ENCODE measurements at places on chromosomes 5 and 9.

DNA sequence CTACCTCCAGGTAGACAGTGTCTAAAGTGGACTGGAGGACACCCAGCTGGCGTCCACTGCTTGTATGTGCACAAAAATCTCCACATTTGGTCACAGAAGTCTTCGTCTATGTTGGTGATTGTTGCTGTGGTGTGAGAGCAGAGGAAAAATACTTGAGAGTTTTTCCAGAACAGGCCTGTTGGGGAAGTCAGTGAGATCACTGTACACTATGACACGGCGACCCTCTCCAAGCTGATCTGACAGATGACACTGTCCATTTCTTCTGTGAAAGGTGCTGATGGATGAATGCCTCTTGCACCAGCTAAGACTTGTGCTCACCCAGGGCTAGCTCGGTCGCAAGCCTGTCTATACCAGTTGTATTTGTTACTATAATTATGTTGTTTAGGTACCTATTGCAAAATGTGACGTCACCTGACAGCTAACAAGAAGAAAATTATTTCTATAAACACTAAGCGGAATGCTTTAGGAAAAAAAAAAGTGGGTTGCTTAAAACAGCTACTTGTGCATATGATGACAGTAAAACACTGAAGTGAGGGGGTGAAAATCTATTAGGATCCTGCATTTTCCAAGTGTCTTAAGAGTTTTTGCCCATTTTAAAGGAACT, 142.3 kb downstream of the ROR2 start:
- DNase-seq = no peak

DNA sequence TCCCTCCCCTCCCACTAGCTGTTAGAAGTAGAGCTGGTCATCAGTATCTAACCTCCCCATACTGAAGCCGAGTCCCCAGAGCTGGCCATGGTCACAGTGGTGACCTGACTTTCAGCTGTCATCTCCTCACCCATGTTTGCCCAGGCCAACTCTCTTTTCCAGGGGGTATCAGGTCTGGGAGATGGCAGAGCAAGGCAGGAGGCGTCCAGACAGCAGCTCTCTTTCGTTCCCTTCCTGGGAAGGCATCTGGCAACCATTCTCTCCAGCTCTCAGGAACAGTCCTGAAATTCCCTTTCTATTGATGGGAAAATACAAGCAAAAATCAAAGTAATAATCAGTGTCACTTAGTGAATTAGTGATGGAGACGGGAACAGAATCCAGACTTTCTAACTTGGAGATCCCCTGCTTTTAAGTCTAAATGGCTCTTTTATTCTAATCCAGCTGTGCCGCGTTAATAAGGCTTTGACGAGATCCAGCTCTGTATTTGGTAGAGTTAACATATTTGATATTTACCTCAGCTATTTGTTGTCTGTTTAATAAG, 21.3 kb upstream of the AOPEP start:
- DNase-seq = peak; percentile 22

DNA sequence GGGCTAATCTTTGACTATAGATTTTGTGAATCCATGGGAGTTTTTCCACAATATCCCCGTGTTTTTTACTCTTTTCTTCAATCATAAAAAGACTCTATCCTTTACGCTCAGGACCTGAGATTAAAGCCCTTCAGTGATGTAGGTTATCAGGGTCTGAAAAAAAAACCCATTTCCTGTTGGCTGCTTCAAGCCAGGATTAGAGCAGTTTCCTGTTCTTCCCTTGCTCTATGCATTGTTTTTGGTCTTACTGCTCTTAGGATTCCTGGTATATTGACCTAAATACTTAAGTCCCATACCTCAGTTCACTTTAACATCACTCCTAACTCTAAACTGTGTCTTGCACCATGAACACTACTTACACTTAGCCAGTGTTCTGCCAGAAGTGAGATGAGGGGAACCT, 319.3 kb upstream of the CHD1 start:
- no peak for DNase-seq

- DNase-seq = no peak
These were observed 149.0 kb downstream of the CD180 start for GRCh38 chr5:67047616-67048015.

GRCh38 chr9:94870793-94871558, 144.5 kb downstream of the AOPEP start:
- no peak for DNase-seq

DNA sequence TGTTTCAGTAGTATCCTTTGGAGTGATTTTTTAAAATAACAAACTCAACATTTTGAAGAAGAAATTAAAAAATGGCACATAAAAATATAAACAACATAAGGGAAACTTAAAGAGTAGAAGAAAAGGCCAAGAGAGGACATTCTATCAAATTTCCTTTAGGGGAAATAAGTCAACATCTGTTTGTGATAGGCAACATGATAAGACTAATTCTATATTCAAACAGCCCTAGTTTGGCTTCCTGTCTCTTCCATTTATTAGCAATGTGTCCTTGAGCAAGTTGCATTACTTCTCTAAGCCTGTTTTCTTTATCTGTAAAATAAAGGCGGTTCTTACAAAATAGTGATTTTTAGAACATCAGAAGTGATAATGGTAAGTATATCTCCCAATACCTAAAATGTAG, 24.7 kb downstream of the TYRP1 start:
- DNase-seq = no peak

DNA sequence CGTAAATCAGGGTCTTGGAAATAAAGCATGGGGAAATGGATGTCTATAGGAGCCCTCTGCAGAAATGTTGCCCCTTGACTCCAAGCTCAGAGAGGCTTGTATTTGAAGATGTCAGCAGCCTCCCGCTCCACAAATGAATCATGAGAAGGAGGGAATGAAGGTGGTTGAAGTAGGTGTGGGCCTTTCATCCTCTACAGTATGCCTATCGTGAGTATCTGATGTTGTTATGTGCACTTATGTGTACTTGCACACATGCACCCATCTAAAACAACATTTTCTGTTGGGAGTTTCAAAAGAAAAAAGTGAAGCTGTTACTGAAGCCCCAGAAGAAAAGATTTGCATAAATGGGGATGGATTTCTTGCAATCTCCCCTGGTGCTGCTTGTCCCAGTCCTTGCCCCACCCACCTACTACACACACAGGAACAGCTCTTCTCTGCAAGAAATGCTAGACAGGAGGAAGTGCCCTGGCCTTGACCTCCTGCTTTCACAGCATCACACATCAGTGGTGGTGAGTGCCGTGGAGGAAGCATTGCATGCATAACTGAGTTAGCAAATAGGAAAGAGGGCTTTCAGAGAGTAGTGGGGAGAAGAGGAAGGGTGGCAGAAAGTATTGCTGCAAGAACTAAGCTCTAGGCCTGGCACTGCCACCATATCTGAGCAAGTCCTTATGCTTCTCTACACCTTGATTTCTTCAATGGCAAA, 156.1 kb downstream of the SNX18 start:
- no peak for DNase-seq

- DNase-seq = no peak
These were observed 548.0 kb downstream of the CSNK1G3 start for GRCh38 chr5:124060011-124060410.

DNA sequence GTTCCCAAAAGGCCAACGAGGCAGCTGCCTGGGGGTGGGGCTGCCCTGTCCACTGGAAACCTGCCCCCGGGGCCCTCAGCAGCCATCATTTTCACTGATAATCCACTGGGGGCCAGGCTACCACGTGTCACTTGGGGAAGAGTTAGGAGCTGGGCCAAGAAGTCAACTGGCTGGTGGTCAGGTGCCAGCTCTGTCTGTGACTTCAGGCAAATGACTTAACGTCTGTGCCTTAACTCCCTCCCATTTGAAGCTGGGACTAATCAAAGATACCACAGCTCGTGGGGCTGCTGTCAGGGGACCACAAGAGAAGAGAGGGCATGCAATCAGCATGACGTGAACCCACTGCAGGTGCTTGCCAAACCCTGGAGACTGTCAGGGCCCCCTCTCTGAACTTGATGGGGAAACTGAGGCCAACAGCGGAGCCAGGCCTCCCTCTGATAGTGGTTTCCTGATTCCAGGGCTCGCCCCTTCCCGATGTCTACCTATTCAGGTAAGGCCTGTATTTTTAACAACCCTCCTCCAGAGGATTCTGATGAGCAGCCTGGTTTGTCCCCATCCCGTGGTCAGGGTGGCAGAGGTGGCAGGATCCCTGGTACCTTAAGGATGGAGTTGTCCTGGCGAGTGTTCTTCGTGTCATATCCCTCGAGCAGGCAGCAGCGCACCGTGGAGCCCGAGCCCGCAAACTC, 12.3 kb upstream of the DPM2 start:
- no peak for DNase-seq

DNA sequence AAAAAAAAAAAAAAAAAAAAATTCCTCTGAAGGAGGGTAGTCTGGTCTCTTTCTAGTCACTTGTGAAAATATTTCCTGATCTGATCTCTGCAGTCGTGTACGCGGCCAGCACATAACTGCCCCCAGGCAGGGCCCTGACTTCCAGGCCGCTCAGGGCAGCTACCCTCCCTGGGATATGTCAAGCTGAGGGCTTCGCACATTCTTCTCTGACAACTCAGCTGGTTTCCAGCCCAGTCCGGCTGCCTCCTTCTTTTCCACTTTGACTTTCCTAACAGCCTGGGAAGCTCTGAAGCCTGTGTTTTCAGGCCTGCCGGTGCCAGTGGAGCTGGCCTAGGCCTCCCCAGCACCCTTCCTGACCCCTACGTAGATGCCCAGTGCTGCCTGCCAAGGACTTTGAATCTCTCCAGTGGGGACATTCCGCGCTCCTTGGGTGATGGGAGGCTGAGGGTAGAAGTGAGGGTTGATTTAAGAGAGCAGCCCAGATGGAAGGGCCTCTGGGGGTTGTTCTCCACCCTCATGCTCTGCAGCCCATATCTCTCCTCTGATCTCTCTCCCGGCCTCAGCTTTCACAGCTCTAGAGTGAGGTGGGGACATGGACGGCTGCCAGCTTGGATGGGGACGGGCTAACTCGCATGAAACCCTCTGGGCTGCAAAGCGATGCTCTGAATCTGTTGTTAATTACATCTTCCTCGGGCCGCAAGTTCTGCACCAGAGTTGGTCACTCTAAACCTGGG, 20.7 kb downstream of the COL5A1 start:
- DNase-seq = peak; percentile 80

DNA sequence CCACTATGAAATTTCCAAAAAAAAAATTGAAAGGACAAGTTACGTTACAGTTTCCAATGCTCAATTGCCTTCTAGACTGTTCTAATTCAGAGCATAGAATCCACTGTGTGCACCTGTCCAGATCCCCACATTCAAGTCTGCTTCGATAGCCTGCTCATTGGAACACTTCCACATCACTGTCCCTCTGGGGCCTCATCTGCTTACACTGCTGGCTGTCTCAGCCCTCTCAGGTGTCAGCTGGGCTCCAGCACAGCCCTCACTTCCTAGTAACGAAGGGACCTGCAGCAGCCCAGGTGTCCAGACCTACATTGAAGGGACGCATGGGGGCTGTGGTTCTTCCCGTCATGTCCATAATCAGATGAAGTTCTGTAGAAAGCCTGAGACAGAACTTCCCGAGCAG, 94.3 kb upstream of the EMB start:
- DNase-seq = no peak

- DNase-seq = no peak
These were observed 26.0 kb downstream of the SLCO4C1 start for GRCh38 chr5:102270036-102270435.

DNA sequence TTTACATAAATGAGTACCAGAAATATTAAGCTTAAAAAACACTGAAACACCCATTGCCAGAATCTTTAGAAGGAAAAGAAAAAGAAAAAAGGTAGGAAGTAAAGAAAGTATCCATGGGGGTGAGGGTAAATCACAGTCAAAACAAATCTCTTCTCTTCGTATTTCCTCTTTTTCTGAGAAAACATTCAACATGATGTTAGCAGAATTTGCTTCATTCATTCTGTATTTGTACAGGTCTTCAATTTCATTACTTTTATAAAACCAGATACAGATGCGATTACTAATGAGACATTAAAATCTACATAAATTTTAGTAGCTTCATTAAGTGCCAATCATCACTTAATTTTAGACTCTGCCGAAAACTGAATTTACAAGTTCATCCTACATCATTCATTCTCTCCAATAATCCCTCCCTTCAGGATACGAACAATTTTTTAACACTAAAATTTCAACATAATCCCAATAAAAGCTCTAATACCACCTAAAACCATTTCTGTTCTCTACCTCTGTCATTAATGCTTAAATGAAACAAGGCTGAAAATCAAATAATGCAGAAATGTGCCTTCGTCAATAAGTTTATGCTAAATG, 7.0 kb downstream of the NR3C1 start:
- DNase-seq = no peak

GRCh38 chr9:120308495-120308894, 271.5 kb downstream of the CDK5RAP2 start:
- DNase-seq = no peak

GRCh38 chr5:3994628-3995027, 399.0 kb downstream of the IRX1 start:
- DNase-seq = no peak

DNA sequence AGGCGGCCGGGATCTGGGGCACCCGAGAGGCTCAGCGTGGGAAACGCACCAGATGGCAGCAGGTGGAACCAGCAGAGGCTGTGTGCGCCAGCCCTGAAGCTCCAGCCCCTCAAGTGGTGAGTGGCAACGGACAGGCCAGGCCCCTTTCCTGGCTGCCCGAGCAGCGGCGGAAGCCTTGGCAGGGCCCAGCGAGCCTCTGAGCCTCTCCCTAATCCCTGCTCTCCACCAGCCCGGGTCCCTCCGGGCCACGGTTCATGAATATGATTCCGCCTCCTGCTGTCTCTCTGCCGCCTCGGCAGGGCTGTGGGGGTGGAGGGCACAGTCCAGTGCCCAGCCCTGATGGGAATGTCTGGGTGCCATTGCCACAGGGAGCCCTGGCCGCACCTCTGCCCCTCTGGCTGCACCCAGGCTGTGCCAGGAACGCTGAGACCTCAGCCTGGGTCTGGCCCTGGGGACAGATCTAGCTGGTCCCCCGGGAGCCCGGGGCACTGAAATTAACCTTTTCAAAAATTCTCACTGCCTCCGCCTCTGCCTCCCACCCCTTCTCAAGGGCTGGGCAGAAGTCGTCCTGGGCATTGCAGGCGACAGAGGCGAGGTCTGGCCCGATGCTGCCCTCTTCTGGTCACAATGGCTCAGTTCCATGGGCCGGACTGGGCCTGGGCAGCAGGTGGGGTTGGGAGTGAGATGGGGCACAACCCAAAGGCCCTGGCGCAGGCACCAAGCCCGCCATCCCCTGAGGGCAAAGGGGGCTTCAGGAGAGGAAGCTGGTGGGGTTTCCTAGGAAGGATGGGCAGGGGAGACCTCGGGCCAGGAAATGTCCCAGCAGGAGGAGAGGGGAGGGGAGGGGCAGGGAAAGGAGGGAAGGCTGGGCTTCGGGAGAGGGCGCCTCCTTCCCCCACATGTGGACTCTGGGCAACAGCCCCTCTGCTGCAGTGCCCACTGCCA, 20.3 kb downstream of the CCDC187 start:
- peak; percentile 86 for DNase-seq

Data from hepatocyte (in vitro differentiated cells).